ENCODE measurements at places on chromosomes 7 and 10. TPM values are rescaled to one million over a fixed set of nuclear protein-coding genes. Genes with fewer than 3 reads are reported as not detected.

The ACSL5 gene
- total RNA-seq = 13.1 TPM

- DNase-seq = no peak
These were observed 216.1 kb upstream of the PRPS1L1 start for GRCh38 chr7:18243731-18244130.

DNA sequence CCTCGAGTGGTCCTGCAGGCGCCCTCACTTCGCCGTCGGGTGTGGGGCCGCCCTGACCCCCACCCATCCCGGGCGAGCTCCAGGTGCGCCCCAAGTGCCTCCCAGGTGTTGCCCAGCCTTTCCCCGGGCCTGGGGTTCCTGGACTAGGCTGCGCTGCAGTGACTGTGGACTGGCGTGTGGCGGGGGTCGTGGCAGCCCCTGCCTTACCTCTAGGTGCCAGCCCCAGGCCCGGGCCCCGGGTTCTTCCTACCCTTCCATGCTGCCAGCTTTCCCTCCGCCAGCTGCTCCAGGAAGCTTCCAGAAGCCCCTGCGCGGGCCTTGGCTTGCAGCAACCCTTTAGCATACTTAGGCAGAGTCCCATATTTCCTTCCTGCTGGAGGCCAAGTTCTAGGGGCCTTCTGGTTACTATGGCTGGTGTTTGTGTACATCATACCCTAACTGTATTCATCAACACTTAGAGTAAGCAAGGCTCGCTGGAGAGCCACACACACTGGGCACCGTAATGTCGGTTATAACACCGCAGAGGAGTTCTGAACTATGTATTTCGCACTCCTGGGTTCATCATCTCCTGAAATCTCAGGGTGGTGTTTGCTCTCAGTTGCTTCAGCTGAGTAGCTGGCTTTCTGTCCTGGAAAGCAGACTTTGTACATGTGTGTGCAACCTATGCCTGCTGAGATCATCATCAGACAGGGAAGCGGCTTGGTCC, 471 bp downstream of the MGMT start:
- DNase-seq = peak; percentile 85

DNA sequence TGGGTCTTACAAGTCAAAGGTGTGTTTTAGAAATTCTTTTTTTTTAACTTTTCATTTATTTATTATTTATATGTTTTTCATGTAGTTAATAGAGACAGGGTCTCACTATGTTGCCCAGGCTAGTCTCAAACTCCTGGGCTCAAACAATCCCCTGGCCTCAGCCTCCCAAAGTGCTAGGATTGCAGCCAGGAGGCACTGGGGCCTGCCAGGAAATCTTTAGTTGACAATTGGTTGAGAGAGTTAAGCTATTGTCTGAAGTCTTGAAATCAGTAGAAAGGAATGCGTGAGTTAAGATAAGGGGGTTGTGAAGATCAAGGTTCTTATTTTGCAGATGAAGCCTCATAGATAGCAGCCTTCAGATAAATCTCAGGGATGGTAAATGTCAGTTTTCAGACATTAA, 245.4 kb upstream of the GALNT17 start:
- no peak for DNase-seq

GRCh38 chr10:18473424-18474117, 177.8 kb downstream of the NSUN6 start:
- DNase-seq = no peak

- DNase-seq = no peak
These were observed 304.2 kb downstream of the RPS24 start for GRCh38 chr10:78337646-78338391.

- DNase-seq = no peak
These were observed 84.0 kb downstream of the ARL4A start for GRCh38 chr7:12771378-12771877.

The KCNH2 gene
- 27.3 TPM for total RNA-seq

- DNase-seq = no peak
These were observed 114.5 kb upstream of the IMMP2L start for GRCh38 chr7:111676811-111677210.

The PON1 gene
- not detected for total RNA-seq

DNA sequence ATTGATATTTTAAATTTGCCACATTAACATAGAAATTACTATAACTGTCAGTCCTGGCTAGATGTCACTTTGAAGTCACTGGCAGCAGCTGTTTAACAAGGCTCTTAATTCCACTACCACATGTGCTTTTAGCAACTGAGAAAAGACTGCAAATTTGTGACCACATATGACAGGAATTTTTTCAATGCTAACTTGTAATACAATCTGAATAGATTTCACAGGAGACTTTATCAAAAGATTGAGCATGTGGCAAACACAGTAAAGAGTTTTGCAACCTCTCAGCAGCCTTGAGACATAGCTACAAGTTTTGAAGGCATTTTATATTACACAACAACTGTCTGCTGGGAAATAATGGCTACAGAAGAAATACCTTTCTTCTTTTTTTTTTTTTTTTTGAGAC, 73.0 kb downstream of the MICU1 start:
- no peak for DNase-seq

The UNC5B gene
- 7.1 TPM for total RNA-seq

DNA sequence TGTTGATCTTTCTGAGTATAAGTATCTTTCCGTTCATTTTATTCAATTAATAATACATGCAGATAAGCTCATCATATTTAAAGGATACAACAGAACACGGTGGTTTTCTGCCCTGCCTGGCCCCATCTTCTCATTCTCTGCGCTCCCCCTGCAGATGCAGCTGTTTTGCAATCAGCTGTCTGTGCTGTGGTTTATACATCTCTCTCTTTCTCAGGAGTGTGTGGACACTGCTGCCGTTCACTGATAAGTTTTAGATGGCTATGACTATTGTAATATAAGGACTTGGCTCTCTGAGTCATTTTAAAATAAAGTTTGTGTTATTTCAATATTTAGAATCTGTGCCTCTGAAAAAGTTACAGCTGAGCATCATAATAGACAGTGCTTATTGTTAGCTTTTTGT, 54.5 kb downstream of the CUL1 start:
- DNase-seq = no peak

- no peak for DNase-seq
These were observed 57.4 kb downstream of the GPR158 start for GRCh38 chr10:25232204-25232603.

The ZNF503 gene
- 27.9 TPM for total RNA-seq

The LIPK gene
- total RNA-seq = not detected

DNA sequence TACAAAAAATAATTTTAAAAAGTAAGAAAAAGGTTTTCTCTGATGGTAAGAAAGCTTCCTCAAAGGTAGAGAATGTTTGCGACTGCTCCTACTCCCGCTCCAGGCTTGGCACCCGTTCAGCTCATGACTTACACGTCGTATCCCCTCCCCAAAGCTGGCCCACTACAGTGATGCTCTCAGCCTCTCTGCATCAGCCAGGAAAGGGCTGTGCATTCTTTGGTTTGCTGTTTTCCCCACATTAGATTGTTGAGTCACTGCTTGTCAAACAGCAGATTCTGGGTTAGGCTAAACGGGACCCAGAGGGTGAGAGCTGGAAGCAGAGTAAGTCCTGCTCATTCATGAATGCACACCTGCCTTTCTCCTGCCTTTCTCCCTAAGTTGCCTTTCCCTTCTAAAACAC, 54.7 kb upstream of the NMT2 start:
- DNase-seq = no peak

- no peak for DNase-seq
These were observed 20.6 kb downstream of the CABCOCO1 start for GRCh38 chr10:61683319-61683718.

The MBL2 gene
- total RNA-seq = not detected

The NUTM2A gene
- total RNA-seq = 0.46 TPM

DNA sequence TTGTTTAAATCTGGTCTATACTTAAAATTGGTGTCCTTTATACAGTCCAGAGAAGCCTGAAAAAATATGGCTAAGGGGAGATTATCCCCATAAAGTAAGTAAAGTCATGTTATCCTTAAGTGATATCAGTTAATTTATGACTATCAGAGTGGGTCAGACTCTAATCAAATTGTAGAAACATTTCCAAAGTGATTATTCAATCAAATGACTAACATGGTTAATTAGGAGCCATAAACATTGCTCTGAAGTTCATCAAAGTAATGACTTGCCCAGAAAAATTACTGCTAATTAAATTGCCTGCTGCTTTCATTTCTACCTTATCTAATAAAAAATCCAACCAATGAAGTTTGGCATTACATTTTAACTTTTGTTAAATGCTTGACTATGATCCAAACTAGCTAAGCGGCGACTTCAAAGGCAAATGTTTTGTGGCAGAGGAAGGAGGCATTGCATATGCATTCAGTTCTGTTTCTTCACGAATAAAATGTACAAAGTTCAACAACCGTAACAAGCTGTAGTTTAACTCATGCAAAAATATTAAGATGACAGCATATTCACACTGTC, 76.7 kb downstream of the ETV1 start:
- DNase-seq = no peak

The FBXO24 gene
- total RNA-seq = 0.14 TPM

The LDB1 gene
- 28.9 TPM for total RNA-seq

DNA sequence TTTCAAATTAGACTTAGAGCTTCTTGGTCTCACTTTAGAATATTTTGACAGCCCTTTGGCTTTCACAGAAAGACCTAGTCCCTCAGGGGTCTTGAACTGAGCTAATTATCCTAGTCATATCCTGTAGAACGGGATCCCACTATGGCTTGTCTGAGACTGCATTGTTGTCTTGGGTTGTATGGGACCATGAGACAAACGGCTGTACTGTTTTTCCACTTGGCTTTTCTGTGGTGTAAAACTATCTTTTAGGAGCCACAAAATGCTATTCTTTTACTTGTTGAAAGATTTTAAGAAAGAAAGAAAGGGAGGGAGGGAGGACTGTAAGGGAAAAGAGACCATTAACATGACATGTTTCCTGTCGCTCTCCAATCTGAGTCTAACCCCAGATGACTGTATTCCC, 432.5 kb downstream of the AUTS2 start:
- DNase-seq = no peak

The OR2A2 gene
- not detected for total RNA-seq

DNA sequence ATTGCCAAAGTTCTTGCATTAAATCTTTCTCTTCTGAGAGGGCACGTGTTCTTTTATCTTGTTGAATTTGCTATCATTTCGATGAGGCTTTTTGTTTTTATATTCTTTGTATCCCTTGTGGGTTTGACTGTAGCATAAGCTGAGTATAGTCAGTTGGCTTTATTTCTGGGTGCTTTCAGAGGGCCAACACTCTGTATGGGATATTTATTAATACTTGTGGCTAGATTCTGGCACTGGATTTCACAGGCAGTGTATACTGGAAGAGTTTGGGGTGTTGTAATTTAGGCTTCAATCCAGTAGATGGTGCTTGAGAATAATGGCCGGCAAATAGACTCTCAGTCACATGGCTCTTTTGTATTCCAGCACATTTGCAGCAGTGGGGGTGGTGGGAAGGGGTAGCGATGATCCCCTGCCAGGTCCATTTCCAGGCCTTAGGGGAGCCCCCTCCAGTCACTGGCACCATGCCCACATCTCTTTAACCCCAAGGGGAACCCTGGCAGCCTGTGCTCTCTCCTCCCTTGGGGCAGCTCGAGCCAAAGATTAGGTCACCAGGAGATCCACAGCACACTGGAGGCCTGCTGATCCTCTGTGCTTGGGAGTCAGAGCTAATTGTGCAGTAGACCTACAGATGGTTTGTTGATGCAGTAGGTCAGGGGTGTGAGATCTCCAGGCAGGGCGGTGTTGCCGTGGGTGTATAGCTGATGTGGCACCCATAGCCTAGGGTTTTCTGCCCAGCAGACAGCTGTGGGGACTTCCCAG, 81.8 kb downstream of the PTPN20 start:
- peak; percentile 87 for DNase-seq

GRCh38 chr10:7400068-7400715, 10.6 kb downstream of the SFMBT2 start:
- DNase-seq = no peak

- no peak for DNase-seq
These were observed 31.8 kb upstream of the LSM8 start for GRCh38 chr7:118152149-118152548.

DNA sequence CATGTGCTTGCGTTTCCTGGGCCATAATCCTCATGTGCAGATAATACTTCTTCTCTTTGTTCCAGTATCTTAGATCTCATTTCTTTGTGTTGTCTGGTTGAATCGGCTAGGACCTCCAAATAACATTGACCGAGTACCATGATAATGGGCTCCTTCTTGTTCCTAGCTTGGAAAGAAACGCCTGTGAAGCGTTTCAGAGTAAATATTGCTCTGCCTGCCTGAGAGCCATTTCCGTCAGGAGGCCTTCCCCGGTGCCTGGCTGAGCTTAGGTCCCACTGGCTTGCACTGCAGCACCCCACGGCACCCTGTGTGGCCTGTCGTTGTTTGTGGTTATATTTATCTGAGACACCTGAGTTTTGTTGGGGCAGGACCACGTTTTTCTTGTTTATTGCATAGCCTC, 17.7 kb downstream of the FOXK1 start:
- DNase-seq = no peak

DNA sequence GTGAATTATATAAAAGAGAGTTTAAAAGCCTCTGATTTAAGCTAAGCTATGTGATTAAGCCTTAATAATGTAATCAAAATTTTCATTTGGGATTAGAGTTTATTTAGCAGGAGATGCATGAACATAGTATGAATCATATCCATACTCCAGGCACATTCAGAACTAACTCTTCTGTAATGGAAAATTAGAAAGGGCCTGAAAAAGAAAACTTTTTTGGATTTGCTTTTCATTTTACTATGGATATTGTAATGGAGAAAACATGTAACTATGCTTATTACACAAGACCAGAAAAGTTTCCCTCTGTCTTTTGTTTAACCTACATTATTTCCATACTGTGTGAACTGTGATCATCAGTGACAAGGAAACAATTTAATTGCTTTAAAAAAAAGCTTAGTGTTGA, 22.0 kb downstream of the TES start:
- DNase-seq = no peak

The PAPOLB gene
- total RNA-seq = 0.24 TPM

The COL26A1 gene
- not detected for total RNA-seq

DNA sequence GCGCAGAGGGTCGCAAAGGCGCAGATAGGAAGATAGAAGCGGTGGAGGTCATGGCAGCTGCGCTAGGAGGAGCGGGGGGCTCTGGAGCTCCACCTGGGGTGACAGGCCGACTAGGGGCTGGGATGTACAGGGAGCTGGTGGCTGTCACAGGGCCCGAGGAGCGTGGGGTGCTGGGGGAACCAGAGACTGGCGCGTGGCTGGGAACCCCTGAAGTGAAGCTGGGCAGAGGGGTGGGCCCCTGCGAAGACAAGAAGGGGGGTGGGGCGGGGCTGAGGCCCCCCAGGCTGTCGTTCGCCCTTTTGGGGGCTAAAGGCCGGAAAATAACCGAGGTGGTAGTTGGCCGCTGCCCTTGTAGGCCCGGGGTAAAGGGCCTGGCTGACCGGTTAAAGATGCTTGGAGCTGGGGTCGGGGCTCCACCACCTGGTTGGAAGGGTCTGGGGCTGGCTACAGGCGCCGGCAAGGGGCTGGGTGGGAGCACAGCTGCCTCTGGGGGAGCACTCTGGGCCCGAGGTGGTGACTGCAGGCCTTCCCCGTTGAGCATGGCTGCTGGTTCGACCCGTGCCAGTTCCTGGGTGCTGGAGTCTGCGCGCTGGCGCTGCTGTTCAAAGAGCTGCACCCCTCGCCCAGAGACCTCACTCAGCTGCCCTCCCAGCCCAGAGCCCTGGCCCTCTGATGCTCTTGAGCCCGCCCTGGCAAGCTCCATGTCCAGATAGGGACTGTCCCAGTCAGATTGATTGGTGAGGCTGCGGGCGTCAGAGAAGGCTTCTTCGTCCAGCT, 6.8 kb upstream of the MYOZ1 start:
- DNase-seq = no peak

- no peak for DNase-seq
These were observed 129.9 kb upstream of the TAC1 start for GRCh38 chr7:97601931-97602457.

- DNase-seq = peak; percentile 80
These were observed 25.3 kb upstream of the CUX1 start for GRCh38 chr7:101792051-101792681.

- no peak for DNase-seq
These were observed 88.4 kb downstream of the SH3PXD2A start for GRCh38 chr10:103766751-103767505.
